ENCODE measurements at places on chromosomes 16 and 17.

- no peak for DNase-seq
Observed at GRCh38 chr17:73637866-73638265, 6.4 kb downstream of the SDK2 start.

GRCh38 chr16:49620158-49620868 is 235.6 kb downstream of the ZNF423 start:
- no peak for DNase-seq

- no peak for DNase-seq
Observed at GRCh38 chr17:40695874-40696472, 7.6 kb downstream of the KRT24 start.

GRCh38 chr16:31327646-31328225 is 27.2 kb upstream of the ITGAX start:
- DNase-seq, result no peak

- no peak for DNase-seq
Observed at GRCh38 chr17:50712641-50713040, 4.9 kb upstream of the ANKRD40 start.

- DNase-seq, result no peak
Observed at GRCh38 chr16:13926464-13926863, 6.5 kb downstream of the ERCC4 start.
